CD4-positive, alpha-beta T cell treated with Interleukin-17A for 1 hour (primary cell): ENCODE measurements at places on chromosomes 6 and 20.

- DNase-seq = no peak
These were observed 7.5 kb downstream of the HSPA12B start for GRCh38 chr20:3739926-3740451.

GRCh38 chr20:51199920-51200319, 177.0 kb upstream of the KCNG1 start:
- DNase-seq = no peak

- DNase-seq = no peak
These were observed 101.0 kb downstream of the ARHGAP18 start for GRCh38 chr6:129608886-129609537.

- DNase-seq = peak; percentile 51
These were observed 5.9 kb downstream of the HLA-A start for GRCh38 chr6:29948277-29948676.
